ENCODE measurements at places on chromosomes 6 and 20.
A peak's percentile ranks its signal among the peaks of the same experiment; 100 is the strongest.

DNA sequence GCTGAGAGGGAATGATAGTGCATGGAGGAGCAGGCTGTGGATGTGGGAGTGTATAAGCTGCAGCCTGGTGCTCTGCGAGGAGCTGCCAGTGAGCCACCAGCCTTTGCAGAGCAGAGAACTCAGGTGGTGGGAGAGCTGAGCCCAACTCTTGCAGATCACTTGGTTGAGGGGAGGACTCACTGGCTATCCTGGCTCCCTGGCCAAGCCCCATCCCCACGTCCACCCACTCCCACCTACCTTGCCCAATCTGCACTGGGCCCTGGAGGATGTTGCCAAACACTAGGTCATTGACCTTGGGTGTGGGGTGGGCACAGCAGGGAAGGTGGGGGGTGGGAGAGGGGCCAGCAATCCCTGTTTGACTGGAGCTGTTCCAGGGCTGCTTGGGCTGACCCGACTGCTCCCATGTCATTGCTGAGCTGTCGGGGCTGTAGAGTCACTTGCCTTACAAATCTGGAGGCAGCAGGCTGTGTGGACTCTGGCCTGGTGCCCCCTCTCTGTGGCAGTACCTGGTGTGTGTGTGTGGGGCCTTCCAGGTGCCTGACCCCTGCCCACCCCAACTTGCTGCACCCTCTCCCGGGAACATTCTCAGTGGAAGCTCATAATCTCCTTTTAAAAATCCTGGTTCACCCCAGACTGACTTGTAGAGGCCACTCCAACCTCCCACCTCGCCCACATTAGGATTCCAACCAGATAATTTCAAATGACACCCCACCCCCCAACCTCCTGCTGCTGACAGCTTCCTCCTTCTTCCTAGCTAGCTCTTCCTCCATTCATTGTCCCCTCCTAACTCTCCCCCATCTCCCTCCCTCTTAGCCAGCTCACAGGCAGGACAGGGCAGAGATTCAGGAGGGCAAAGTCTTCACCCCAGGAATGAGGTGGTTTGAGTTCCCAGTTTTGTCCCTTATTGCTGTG lies 162.3 kb downstream of the MRPL14 start:
- peak; percentile 30 for DNase-seq

- no peak for DNase-seq
Observed at GRCh38 chr6:45504947-45505346, 127.2 kb upstream of the SUPT3H start.

GRCh38 chr20:50652702-50653294 lies 38.5 kb downstream of the RIPOR3 start:
- DNase-seq: no peak

DNA sequence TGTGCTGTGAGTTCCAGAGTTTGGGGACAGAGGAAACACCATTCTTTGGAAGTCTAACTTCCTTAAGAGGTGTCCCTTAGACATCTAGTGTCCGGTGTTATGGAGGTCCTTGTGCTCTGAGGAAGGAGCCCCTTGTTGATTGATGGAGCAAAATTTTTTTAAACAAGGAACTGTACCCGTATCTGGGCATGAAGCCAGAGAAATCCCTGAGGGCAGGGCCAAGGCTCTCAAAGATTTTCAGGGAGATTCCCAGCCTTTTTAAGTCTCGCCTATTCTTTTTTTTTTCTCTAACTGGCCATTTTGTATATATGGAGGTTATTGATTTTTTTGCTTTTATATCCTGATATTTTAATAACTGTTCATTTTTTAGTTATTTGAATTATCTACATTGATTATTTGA lies 45.9 kb downstream of the TRIM38 start:
- no peak for DNase-seq

GRCh38 chr6:19836799-19837510 lies at the start of gene ID4:
Gene ID4 (plus strand): TSS chr6:19837370. CDS start chr6:19837755, 385 bp downstream.
- peak; percentile 93 for DNase-seq

GRCh38 chr20:59064214-59064722 lies 21.7 kb upstream of the PRELID3B start:
- DNase-seq: peak; percentile 51

GRCh38 chr6:34506718-34507117 lies 40.8 kb downstream of the PACSIN1 start:
- no peak for DNase-seq

DNA sequence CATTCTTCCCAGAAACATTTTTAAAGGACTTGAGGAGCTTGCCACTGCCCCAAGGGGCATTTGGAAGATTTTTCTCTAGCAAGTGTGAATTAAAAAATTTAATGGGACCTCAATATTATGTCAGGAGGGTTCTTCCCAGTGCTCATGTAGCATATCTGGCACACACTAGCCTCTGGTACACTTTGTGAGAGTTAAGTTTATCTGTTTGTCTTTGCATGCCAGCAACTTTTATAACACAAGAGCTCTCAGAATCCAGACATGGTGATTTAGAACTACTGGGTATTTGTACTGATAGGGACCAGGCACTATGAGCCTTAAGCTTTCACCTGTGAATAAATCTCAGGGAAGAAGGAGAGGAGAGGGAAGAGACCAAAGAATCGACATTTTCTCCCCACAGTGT lies 12.9 kb downstream of the SPINT3 start:
- no peak for DNase-seq

DNA sequence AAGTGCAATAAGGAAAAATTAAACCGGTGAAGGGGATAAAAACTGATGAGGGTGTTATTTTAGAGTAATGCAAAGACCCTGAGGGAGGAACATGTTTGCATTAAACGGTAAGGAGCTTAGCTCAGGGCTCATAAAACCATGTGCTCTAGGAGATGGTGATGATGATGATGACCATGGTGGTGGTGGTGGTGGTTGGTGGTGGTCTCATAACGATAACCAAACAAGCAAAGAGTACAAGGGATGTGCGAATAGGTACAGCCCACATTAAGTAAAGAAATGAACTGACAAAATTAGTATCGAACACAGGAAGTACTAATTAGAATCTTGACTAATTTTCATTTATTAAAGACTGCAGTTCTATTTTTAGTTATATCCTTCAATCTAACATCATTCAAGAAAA lies 139.1 kb downstream of the ATXN1 start:
- no peak for DNase-seq

Measured in WERI-Rb-1 (cell line).